SJSA1 (cell line): ENCODE measurements at places on chromosomes 2 and 18. TPM values are rescaled to one million over a fixed set of nuclear protein-coding genes. Genes with fewer than 3 reads are reported as not detected.

GRCh38 chr2:135023886-135024485, 23.3 kb downstream of the MAP3K19 start:
- no peaks in the 10 kb centered on the region for H3K36me3 ChIP-seq
- H3K27me3 ChIP-seq: no peaks in the 10 kb centered on the region
- no peak overlapping the region for H3K27ac ChIP-seq
- H3K4me1 ChIP-seq: no peaks in the 10 kb centered on the region
- no peak overlapping the region for H3K4me3 ChIP-seq

GRCh38 chr2:64457524-64457923, 3.6 kb downstream of the LGALSL start:
- DNase-seq: no peak
- H3K36me3 ChIP-seq: peaks cover 3% of the 10 kb centered on the region; the same call in 1 of the 2 replicates
- H3K4me3 ChIP-seq: no peak overlapping the region
- H3K27me3 ChIP-seq: no peaks in the 10 kb centered on the region; the same call in 1 of the 2 replicates
- H3K4me1 ChIP-seq: peaks cover 12% of the 10 kb centered on the region

The CXCR1 gene
- not detected in 2 replicates for total RNA-seq

The DAPL1 gene
- total RNA-seq: not detected in 2 replicates

The FSHR gene
- not detected in 2 replicates for total RNA-seq
